ENCODE measurements at places on chromosomes 7 and 10.

DNA sequence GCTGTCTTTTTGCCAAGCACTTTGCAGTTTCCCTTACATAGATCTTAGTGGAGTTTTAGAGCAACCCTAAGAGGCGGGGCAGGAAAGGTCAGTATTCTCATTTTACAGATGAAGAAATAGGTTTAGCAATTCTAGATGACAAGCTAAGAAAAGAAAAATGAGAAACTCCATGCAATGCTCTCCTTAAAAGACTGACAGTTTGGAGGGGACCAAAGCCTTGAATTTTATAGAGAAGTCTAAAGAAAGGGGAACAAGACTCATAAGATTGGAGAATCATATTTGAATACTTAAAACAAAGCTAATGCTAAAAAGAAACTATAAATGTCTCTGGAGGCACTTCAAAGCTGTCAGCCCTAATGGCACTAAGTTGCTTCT, 19.6 kb downstream of the CEP55 start:
- DNase-seq = no peak

DNA sequence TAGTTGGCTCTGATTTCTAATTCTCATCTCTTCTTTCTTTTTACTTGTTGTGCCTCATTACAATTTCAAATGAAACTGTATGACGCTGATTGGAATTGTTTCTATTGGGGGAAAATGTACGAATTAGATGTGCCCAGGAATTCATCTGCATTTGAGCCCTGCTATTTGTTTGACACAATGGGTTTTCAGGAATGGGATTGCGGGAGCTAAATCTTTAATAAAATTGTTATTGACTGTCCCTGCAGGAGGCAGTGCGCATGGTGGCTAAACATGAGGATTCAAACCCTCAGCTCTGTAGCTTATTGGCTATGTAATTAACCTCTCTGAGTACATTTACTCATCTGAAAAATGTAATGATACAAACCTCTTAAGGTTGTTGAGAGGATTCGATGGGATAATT, 181.6 kb downstream of the NXPH1 start:
- no peak for DNase-seq

DNA sequence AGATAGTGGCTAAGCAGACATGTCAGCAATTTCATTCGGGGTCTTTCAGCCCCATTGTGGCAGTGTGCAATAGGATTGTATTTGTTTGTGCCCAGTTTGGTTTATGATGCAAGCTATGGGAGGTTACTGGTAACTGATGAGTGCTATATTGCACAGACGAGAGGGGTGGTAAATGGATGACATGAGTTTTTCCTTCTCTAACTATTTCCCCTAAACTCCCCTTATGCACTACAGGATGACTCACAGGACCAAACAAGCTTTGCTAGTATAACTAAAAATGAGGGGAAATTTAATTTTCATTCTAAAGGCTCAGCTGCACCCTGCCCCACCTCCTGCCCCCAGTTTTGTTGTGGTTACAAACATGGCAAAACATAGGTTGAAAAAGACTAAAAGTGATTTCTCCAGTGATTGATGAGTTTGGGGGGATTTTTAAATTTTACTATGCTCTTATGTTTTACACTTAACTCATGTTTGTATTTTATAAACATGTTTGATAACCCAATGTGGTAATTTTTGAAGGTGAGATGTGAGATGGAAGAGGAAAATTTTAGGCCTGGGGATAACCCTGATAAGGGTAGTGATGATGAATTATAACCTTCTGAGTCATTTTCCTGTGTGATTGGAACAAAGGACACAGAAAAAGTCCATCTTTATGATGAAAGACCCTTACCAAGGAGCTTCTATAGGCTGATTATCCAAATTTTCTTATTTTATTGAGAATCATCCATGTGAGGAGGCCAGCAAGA, 60.8 kb upstream of the NAMPT start:
- DNase-seq = no peak

GRCh38 chr7:114670676-114671075, 251.2 kb upstream of the MDFIC start:
- DNase-seq = no peak

GRCh38 chr7:33868166-33868565, 37.2 kb upstream of the BMPER start:
- DNase-seq = no peak

GRCh38 chr10:129605266-129605985, 138.4 kb downstream of the MGMT start:
- DNase-seq = no peak

GRCh38 chr7:47552621-47553020, 29.3 kb downstream of the TNS3 start:
- DNase-seq = no peak

DNA sequence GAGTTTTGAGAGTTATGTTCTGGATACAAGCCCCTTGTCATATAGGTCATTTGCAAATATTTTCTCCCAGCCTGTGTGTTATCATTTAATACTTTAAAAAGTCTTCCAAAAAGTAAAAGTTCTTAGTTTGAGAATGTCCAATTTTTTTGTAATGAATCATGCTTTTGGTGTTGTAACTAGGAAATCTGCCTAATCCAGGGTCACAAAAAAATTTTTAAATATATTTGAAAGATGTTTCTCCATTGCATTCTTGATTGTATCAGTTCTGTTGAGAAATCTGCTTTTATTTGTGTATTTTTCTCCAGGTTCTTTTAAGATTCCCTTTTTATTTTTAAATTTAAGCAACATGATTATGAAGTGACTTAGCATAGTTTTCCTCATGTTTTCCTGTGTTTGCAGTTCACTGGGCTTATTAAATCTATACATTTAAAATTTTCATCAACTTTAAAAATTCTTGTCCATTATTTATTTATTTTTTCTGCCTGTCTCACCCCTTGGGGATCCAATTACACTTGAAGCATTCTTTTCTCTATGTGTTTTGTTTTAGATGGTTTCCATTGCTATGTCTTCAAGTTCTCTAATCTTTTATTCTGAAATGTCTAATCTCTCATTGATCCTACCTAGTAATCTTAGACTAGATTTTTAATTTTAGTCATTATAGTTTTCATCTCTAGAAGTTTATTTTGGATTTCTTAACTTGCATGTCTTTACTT, 47.0 kb downstream of the CCDC71L start:
- no peak for DNase-seq

DNA sequence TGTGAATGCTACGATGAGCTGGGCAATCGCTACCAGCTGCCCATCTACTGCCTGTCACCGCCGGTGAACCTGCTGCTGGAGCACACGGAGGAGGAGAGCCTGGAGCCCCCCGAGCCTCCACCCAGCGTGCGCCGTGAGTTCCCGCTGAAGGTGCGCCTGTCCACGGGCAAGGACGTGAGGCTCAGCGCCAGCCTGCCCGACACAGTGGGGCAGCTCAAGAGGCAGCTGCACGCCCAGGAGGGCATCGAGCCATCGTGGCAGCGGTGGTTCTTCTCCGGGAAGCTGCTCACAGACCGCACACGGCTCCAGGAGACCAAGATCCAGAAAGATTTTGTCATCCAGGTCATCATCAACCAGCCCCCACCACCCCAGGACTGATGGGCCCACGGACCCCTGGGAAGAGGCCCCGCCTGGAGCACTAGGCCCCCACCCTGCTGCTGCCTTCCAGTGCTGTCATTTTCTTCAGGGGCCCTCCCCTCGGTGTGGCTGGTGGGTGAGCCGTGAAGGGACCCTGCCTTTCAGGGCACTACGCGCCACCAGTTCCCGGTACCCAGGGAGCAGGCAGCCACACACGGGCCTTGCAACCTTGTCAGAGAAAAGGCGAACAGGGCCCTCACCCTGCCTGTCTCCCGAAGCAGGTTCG, 2.3 kb upstream of the ANKRD2 start:
- no peak for DNase-seq

- DNase-seq = no peak
Measured at GRCh38 chr10:76315240-76315639, 883.8 kb downstream of the LRMDA start.

DNA sequence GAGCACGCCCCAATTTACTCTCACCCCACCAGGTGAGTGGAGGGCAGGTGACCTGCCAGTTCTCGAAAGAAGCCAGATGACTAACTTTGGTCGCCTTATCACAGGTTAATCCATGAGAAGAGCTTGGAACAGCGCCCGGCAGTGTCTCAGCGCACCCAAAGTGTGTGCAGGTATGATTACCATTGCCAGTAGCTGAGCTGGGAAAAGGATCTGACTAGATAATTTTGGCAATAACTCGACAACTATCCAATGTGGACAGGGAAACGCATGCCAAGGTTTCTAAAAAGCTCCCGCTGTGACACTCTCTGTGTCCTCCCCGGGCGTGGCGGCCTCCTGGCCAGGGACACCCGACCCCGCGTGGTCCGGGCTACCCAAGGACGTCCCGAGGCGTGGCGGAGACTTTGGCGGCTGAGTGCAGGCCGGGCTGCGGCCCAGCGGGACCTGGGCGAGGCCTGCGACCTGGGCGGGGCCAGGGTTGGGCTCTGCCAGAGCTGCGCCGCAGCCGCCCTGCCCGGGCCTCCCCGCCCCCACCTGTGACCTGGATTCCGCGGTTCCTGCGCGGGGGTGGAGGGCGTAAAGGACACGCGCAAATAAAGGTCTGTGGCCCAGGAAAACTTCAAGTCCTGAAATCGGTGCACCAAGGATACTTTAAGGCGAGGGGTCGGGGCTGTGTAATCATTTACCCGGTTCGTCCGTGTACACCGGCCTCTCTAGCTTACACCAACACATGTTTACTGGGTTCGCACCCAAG, 13.7 kb upstream of the WAPL start:
- DNase-seq = no peak

DNA sequence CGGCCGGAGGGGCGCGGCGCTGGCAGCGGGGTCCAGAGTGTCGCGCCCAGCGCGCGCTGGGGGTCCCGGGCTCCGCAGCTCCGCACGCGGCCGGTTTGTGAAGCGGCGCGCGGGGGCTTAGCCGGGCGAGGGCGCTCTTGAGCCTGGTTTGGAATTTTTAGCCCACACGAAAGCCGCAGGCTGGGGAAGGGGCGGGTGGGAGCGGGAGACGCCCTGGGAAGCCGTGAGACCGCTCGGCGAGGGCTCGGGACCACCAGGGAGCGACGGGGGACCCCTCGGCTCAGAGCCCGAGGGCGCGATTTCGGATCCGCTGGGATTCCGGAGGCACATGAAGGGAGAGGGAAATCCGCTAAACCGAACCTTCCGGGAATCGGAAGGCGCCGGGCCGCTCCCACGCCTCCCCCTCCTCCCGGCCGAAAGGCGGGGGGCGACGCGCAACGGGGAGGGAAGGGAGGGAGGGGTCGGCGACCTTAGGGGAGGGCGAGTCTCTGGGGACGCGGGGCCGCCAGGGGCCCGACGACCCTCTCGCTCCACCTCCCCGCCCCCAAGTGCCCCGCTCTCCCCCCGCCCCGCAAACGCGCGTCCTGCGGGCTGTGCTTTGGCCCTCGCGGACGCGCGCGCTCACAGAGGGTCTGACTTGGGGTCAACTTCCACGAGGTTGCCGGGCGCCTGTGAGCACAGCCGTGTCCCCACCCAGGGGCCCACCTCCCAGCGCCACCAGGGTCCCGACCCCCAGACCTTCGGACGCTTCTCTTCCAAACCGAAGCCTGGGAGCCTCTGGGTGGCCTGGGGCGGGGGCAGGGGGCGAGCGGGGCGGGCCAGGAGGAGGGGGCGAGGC, 5.1 kb upstream of the ELFN1 start:
- no peak for DNase-seq

DNA sequence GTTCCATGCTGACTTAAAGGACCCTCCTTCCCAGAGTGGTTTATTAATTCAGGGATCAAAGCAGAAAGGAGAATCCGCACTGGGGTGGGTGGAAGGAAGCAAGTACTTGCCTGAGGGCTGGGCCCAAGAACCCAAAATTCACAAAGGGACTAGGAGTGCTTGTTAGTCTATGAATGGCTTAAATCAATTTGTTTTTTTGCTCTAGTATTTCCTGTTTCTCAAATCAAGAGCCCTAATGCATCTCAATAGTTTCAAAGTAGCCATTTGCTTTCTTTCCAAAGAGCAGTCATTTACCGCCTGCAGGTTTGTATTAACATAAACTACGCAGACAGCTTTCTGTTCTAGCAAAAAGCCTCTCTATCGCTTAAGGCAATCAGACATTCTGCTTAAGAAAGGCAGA, 44.2 kb upstream of the SLC35G1 start:
- DNase-seq = no peak

DNA sequence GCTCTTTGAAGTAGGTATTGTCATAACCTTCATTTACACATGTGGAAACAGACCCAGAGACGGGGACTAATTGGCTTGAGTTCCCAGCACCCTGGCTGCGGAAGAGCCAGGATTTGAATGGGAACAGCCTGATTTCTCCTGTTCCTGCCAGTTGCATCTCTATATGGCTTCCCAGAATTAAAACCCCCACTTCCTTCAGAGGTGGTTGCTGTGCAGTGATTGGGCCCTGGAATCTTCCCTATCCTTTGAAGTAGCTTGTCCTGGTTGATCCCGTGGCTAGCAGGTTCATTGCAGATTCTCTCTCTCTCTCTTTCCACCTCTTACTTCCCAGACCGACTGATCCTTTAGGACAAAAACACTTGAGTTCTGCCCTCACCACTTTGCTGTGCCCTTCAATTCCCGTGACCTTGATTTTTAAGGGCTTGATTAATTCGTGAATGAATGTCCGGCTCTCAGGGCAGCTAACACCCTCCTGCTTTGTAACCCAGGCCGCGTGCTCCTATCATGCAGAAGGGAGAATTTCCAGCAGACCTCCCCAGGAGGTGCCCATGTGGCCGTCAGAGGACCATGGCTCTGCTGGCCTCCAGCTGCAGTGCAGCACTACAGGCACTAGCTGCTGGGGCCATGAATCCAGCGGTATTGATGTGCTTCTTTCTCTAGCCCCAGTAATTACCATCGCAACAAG, 120.6 kb upstream of the AGK start:
- no peak for DNase-seq

DNA sequence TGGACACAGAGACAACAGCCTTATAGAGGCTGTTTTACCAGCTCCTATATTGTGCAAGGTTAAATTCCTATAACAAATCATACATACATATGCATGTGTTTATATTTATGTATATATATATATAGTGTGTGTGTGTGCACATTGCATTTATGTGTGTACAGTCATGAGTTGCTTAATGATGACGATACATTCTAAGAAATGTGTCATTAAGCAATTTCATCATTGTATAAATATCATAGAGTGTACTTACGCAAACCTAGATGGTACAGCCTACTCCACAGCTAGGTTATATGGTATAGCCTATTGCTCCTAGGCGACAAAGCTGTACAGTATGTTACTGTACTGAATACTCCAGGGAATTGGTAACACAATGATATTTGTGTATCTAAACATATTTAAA, 30.1 kb upstream of the TNKS2 start:
- no peak for DNase-seq

GRCh38 chr7:113622796-113623195, 296.0 kb downstream of the PPP1R3A start:
- DNase-seq = no peak

DNA sequence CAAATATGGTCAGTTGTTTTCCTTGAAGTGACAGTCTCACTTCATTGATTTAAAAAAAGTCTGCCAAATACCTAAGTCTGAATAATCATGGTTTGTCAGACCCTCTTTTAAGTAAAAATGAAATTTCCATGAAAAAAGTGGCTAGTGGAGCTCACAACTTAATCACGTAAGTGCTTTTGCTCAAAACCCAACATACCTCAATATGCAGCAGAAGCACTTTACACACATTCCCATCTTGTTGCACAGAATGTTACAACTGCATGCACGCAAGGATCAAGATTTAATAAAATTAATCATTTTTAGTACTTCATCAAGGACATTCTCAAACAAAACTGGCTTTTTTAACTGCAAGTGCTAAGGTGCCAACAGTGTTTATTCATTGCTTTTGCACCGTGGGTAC, 21.6 kb downstream of the EZH2 start:
- no peak for DNase-seq

Measured in GOT3 (cell line).